Germinal center (tissue), 1 donor: ENCODE measurements at places on chromosomes 3 and 15.

GRCh38 chr15:29220852-29221251 is 48.8 kb downstream of the NSMCE3 start:
- no peak for DNase-seq

DNA sequence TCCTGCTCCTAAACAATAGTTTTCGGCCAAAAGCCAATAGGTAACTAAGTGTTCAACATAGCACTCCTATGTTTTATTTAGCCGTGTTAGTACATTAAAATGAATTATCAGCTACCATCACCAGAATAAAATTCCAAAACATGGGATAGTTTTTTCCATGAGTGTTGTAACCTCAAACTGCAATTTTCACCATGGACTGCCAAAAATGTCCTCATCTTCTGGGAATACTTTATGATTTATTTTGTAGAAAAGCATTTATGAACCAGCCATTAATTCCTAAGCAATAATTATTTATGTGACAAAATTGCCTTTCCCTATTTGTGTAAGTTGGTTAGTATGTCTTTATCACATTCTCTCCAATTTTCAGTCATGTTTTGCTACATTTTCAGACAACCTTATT is 438.1 kb downstream of the NAALADL2 start:
- no peak for DNase-seq

- DNase-seq, result peak; percentile 52
These were observed 145.4 kb upstream of the PROK2 start for GRCh38 chr3:71930056-71930991.

GRCh38 chr3:107241217-107241616 is 136.0 kb upstream of the CCDC54 start:
- DNase-seq, result peak; percentile 46

GRCh38 chr3:126552688-126553283 is 5.9 kb downstream of the C3orf22 start:
- DNase-seq, result no peak

DNA sequence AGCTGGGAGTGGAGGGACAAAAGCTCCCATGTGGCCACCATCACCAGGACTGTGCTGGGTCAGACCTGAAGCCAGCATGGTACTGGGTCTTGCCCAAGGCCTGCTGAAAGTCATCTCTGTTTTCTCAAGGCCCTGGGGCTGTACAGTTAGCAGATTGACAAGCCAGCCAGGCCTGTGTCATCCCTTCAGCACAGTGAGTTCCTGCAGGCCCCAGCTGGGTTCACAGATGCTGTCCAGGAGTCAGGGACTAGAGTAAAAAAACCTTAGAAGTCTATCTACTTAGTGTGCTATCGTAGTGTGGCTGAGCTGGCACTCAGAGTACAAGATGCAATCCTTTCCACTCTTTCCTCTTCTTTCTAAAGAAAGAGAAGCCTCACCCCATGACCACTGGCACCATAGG is 246.0 kb upstream of the NAALADL2 start:
- no peak for DNase-seq

DNA sequence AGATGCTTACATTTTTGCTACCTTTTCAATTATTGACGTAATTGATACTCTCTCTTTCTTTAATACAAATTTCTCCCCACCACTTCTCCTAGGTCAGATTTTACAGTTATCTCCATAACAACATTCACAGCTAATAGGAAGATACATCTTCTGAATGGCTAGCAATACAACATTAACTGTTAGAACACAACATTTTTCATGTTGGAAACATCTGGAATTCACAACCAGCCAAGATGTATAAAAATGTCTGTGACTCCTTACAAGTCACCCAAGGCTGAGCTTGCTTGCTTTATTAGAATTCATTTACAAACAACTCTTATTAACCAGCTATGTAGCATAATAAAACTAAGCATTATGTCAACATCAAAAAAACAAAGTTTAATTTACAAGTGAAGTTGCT is 81.0 kb upstream of the ROBO2 start:
- DNase-seq, result no peak

GRCh38 chr3:11495948-11496557 is 147.7 kb downstream of the VGLL4 start:
- no peak for DNase-seq

GRCh38 chr3:38453913-38454177 is 155 bp downstream of the ACVR2B start:
- no peak for DNase-seq

DNA sequence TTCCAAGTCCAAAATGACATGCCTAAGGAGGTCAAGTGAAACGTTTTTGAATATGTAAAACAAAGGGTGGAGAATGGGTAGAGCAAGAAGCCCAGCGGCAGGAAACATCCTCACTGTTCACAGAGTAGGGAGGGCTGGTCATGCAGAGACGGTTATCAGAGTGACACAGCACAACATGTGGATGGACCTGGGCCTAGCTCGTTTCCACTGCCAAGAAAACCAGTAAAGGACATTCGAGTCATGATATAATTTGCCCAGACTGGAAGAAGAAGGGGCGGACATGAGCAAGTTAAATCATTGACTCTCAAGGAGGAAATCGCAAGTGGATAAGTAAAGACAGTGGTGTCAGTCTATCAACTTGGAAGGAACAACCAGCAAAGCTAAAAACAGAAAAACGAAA is 89.3 kb downstream of the LRIG1 start:
- no peak for DNase-seq

GRCh38 chr15:66938114-66938830 is 127.1 kb upstream of the SMAD3 start:
- DNase-seq, result no peak

GRCh38 chr15:68210821-68211655 is 5.9 kb upstream of the CALML4 start:
- DNase-seq, result peak; percentile 59

GRCh38 chr3:168066882-168067281 is 28.8 kb downstream of the GOLIM4 start:
- no peak for DNase-seq

DNA sequence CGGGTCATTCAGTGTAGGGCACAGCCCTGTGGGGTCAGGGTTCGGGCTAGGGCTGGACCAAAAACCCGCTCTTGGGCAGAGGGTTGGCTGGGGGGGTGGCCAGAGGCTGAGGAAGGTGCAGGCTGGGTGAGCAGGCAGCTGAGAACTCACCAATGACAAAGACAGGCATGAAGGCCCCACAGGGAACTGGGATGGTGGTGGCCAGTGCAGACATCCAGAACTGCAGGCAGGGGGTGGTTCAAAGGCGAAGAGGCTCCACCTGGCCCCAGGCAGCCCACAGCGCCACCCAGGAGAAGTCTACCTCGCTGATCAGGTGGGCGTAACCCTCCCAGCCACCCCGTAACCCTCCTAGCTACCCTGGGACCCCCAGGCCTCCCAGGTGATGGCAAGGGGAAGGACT is 6.7 kb downstream of the CLCN2 start:
- DNase-seq, result no peak

GRCh38 chr15:71342658-71343057 is 227.4 kb downstream of the THSD4 start:
- DNase-seq, result no peak

- peak; percentile 59 for DNase-seq
These were observed 10.9 kb downstream of the SMAD3 start for GRCh38 chr15:67076147-67076843.

DNA sequence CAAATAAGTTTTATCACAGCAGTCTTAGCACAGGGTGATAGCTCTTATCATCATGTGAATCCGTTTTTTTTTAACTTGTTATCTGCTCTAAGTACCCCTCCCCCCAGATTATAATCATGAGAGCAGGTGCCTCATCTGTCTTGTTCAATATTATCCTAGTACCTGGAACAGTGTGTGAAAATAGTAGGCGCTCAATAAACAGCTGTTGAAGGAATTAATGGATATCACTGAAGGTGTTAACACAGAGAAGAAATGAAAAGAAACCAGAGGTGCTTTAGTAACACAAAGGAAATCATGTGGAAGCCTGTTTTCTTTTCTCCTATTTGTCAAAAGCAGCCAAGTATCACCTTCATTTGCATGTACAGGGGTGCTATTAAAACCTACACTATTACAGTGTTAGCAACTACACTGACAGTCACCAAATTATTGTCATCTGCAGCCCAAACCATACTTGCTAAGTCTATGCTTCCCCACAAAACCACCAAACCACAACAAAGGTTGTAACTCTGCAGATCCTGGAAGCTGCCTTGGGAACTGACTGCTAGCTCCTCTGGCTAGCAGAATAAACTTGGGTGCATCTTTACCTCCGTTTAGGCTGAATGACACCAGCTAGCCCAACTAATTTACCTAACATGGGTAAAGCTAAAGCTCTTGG is 2.9 kb downstream of the XPC start:
- peak; percentile 71 for DNase-seq

GRCh38 chr15:85748729-85749128 is 46.0 kb downstream of the KLHL25 start:
- DNase-seq, result no peak

- no peak for DNase-seq
These were observed 104.6 kb upstream of the SKOR1 start for GRCh38 chr15:67720556-67721175.

GRCh38 chr3:57261929-57262328 is 30.6 kb downstream of the ASB14 start:
- DNase-seq, result no peak

DNA sequence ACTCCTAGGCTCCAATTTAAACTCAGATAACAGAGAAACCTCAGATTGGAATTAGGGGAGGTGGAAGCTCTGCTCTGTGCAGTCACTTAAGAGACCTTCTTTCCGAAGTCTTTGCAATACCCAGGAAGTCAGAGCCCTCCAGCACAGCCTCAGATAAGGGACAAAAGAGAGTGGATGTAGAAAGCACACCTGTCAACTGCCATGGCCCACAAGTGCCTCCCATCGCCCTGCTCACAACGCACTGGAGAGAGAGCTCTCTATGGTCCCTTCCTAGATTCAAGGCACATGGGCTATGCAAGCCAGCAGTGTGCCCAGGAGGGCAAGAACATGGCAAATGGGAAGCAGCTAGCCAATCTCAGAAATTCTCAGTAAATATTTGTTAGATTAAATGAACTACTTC is 47.3 kb upstream of the TBL1XR1 start:
- DNase-seq, result no peak

DNA sequence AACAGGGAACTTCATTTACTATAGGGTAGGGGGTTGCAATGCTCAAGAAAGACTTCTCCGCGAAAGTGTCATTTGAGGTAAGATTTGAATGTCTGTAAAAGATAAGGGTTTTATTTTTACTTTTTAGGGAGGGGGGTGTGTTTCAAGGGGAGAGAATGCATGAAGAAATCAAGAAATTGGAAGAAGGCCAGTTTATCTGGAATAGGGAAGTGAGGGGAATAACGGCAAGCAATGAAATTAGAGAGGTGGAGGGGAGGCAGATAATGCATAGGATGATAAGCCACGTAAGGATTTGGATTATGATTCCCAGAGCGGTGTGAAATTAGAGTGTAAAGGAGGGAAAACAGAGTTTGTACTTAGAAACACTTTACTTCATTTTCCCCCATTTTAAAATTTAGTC is 63.0 kb upstream of the MB21D2 start:
- DNase-seq, result no peak

GRCh38 chr3:131457220-131457619 is 45.6 kb downstream of the MRPL3 start:
- no peak for DNase-seq

DNA sequence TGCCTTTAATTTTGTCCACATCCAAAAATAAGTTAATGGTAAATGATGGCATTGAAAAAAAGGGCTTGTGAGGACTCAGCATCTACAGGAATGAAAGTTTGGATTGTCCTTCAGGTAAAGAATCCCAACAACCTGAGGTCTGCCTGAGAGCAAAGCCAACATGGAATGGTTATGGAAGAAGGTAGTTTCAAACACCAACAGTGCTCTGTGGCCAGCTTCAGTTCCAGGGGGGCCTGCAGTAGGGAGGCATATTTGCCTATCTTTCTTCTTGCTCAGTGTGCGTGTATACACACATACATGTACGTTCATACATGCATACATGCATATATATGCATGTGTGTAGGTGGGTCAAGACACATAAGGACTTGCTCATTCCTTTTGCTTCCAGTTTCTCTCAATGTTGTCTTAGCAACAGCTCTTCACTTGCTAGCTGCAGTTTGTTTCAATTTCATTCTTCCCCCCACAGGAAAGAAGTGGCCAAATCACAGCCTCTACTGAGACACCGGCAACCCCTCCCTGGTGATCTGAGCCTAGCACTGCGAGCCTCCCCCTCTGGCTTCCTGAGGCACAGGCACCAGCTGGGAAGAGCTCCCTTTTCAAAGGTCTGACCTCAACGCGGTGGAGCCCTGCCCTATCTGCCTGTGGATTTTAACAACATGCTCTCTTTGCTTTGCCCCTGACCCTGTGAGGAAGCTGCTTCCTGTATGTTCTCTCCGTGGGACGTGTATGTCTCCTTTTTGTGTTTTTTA is 146.2 kb downstream of the KLF13 start:
- peak; percentile 46 for DNase-seq

DNA sequence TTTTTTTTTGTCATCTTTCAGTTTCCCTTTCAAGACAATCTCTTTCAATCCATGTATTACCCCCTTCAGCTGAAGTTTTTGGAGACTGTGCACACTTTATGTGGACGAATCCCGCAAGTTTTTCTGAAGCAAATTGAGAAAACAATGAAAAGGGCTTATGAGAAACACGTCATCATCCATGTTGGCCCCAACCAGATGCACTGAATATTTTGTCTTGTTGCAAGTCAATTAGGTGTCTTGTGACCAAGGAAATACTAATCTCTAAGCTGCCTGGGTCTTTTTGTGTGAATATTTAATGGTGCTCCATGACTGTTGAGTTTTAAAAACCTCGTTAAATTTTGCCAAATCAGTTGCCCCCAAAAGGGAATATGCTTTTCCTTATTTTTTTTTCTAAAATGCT is 21.7 kb upstream of the PPP4R2 start:
- no peak for DNase-seq

- DNase-seq, result no peak
These were observed 494.7 kb upstream of the PROK2 start for GRCh38 chr3:72279631-72280041.

DNA sequence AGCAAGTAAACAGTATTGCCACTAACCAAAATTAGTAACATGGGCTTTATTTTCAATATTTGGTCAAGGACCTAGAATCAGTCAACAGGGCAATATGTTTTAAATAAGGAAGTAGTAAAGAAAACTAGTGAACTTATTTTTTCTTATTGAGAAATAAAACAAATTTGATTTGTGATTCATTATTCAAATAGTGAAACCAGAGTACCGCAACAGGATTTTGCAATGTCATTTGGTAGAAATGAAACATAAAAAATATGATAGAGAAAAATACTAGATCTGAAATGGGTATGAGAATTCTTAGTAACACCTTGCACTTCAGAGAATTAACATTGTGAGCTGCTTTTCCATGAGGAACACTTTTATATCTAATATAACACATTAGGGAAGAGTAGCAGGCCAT is 291.8 kb upstream of the GBE1 start:
- DNase-seq, result no peak

- peak; percentile 28 for DNase-seq
These were observed 928 bp downstream of the CEP97 start for GRCh38 chr3:101725194-101725889.
